ENCODE measurements at places on chromosomes 1 and 21. TPM values are rescaled to one million over a fixed set of nuclear protein-coding genes. Genes with fewer than 3 reads are reported as not detected.

The IL19 gene
- not detected for total RNA-seq

The NEXN gene
- 19.3 TPM for total RNA-seq

The CLCC1 gene
- 73.0 TPM for total RNA-seq

The RPTN gene
- not detected for total RNA-seq

The RNASEL gene
- 13.7 TPM for total RNA-seq
